Tibial nerve (tissue), 4 donors: ENCODE measurements at places on chromosomes 5 and 9. TPM values are rescaled to one million over a fixed set of nuclear protein-coding genes. Genes with fewer than 3 reads are reported as not detected.

DNA sequence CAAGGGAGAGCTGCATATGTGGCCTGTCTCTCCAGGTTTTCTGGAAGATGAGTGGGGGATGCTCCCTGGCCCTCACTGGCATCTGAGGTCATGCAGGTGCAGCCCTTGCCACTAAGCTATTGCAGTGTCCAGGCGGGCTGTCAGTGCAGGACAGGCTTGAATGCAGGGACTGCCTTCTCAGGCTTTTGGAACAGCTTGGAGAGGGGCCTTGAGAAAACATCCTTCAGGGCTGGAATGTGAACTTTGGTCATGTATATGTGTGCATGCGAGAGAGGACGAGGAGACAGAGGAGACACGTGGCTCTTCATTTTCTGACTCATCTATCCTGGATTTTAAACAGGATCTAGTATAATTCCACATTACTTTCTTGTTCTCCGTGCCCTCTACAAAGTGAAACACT is 90.3 kb downstream of the MACROH2A1 start:
- no peak for DNase-seq
- no peaks in the 10 kb centered on the region for H3K4me1 ChIP-seq
- H3K36me3 ChIP-seq = no peaks in the 10 kb centered on the region
- no peak overlapping the region for H3K27ac ChIP-seq

- no peaks in the 10 kb centered on the region for H3K4me1 ChIP-seq
- no peaks in the 10 kb centered on the region for H3K27me3 ChIP-seq
- no peak overlapping the region for H3K4me3 ChIP-seq
Measured at GRCh38 chr9:21770871-21771560, 31.4 kb upstream of the MTAP start.

Gene SLCO6A1
- not detected for total RNA-seq

Gene TMEM245
- 51.6 TPM for total RNA-seq

Gene HAPLN1
- not detected for total RNA-seq

GRCh38 chr5:75756211-75756610 is 39.0 kb upstream of the POC5 start:
- no peaks in the 10 kb centered on the region for H3K4me1 ChIP-seq
- H3K27me3 ChIP-seq = no peaks in the 10 kb centered on the region
- DNase-seq = no peak
- no peaks in the 10 kb centered on the region for H3K36me3 ChIP-seq
- no peak overlapping the region for H3K4me3 ChIP-seq
- H3K27ac ChIP-seq = no peak overlapping the region

GRCh38 chr9:83271665-83272071 is 208.7 kb upstream of the RASEF start:
- peaks cover 11% of the 10 kb centered on the region for H3K4me1 ChIP-seq
- H3K27ac ChIP-seq = no peak overlapping the region
- H3K4me3 ChIP-seq = no peak overlapping the region
- H3K36me3 ChIP-seq = peaks cover 14% of the 10 kb centered on the region
- DNase-seq = no peak

Gene LRRC19
- total RNA-seq = not detected

Gene SHOC1
- total RNA-seq = not detected

DNA sequence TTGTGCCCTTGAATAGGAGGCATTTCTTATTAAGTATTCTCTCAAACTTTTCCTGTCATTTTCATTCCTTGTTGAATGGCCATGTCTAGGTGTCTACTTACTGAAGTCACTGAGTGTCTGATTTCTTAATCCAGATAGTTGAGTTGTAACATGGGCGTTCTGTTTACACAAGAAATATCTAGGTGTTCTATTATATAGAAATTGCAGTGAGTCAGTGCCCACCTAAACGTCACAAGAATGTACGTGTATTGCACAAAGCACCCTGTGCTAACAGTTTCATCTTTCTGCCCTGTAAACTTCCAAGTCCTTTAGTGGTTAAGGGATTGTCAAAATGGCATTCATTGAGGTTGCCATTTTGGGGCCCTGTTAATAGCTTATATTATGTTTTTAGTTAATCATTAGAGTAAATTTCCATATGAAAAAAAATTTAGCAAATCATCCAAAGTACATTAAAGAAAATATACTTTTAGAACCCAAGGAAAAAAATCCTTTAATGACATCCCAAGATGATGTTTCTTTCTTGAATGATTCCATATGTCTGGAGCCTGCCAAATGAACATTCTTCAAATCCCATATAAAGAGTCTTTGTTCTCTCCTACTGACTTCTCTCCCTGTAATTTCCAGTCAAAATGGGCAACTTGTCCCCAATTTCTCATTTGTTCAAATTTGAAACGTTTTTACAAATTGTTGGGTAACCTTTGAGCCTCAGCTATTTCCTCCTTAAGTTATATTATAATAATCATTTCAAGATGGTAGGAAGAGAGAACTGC is 114.2 kb downstream of the GOLPH3 start:
- peaks cover 31% of the 10 kb centered on the region for H3K36me3 ChIP-seq
- no peak overlapping the region for H3K4me3 ChIP-seq
- H3K27me3 ChIP-seq = no peaks in the 10 kb centered on the region
- H3K4me1 ChIP-seq = peaks cover 35% of the 10 kb centered on the region

Gene FIBCD1
- total RNA-seq = not detected

DNA sequence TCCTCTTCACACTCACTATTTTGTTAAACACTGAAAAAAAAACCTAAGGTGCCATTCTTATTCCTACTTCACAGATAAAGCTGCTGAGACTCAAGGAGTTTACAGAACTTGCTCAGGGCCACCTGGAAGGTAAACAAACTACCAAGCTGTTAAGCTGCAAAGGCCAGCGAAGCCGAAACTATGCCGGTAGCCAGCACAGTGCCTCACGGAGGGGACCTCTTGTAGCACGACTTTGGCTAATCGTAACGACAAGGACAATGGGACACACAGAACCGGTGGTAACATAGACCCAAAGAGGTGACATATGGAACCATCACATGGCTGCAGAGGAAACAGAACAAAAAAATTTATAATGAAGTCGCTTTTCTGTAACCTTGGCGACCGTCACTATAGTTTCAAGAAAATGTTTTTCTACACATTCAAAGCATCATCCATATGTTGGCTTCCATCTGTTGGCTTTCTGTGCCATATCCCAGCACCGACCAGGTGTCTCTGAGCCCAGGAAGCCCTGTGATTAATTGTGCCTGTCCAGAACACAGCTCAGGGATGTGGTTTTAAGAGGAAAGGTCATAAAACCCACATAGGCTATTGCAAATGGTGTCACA is 60.3 kb downstream of the S1PR3 start:
- no peak overlapping the region for H3K4me3 ChIP-seq
- no peaks in the 10 kb centered on the region for H3K4me1 ChIP-seq
- no peak overlapping the region for H3K27ac ChIP-seq
- no peaks in the 10 kb centered on the region for H3K36me3 ChIP-seq

Gene SOX30
- not detected for total RNA-seq

DNA sequence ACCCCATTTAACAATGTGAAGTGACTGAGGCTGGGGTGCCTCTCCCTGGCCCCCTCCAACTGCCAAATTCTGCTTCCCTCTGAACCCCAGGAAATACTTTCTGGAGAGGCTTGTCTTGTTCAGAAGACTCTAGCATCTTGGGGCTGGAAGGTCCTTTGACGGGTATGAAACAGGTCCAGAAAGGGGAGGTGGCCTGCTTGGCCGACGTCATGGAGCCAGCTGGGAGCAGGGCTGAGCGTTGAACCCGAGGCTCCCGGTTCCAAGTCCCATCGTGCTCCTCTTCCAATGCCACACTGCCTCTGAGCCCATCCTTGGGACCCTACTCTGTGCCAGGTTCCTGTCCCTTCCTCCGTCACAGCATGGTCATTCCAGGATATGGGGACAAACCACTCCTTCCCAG is 46.9 kb downstream of the NDST1 start:
- no peak overlapping the region for H3K4me3 ChIP-seq
- no peaks in the 10 kb centered on the region for H3K4me1 ChIP-seq
- no peak overlapping the region for H3K27ac ChIP-seq
- no peaks in the 10 kb centered on the region for H3K36me3 ChIP-seq
- H3K27me3 ChIP-seq = no peaks in the 10 kb centered on the region

DNA sequence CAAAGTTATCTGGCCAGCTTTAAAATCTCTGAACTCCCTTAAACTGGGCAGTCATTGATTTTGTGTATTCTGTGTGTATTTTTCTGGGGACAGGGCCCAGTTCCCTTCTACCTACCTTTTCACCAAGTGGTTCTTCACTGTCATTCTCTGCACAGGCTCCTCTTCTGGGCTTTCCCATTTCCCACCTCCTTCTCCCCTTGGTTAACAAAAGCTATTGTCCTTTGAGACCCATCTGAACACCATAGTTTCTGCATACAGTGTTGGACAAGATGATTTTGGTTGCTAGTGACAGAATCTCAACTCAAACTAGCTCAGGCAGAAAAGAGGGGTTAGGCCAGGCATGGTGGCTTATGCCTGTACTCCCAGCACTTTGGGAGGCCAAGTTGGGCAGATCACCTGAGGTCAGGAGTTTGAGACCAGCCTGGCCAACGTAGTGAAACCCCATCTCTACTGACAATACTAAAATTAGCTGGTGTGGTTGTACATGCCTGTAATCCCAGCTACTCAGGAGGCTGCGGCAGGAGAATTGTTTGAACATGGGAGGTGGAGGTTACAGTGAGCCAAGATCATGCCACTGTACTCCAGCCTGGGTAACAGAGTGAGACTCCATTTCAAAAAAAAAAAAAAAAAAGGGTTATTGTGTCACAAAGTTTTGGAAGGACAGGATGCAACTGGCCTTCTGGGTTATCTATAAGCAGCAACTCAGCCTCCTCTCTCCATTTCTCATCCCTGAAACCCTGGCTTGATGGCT is 31.0 kb upstream of the ANKRD34B start:
- no peak overlapping the region for H3K4me3 ChIP-seq
- H3K27ac ChIP-seq = no peak overlapping the region
- no peaks in the 10 kb centered on the region for H3K27me3 ChIP-seq
- no peaks in the 10 kb centered on the region for H3K36me3 ChIP-seq
- DNase-seq = no peak
- H3K4me1 ChIP-seq = no peaks in the 10 kb centered on the region
